Renal cortical epithelial cell (primary cell): ENCODE measurements at places on chromosomes 1 and 21.

- DNase-seq = peak; percentile 93
Measured at GRCh38 chr1:55310505-55310971, 95.4 kb upstream of the USP24 start.

DNA sequence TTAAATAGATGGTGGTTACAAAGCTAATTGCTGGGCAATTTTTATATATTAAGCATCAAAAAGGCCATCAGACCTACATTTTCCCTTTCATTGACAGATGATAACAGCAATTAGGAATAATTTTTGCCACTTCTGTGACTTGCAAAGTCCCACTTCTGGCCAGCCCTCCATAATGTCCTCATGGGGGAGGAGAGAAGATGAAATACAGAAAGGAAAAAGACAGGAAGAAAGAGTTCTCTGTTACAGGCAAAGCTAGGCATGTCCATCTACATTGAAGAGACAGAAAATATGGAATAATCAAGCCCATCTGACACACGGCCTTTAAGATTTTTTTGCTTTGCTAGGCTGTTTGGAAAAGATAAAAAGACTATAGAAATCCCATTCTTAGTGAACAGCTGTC is 108.0 kb downstream of the ENAH start:
- no peak for DNase-seq

DNA sequence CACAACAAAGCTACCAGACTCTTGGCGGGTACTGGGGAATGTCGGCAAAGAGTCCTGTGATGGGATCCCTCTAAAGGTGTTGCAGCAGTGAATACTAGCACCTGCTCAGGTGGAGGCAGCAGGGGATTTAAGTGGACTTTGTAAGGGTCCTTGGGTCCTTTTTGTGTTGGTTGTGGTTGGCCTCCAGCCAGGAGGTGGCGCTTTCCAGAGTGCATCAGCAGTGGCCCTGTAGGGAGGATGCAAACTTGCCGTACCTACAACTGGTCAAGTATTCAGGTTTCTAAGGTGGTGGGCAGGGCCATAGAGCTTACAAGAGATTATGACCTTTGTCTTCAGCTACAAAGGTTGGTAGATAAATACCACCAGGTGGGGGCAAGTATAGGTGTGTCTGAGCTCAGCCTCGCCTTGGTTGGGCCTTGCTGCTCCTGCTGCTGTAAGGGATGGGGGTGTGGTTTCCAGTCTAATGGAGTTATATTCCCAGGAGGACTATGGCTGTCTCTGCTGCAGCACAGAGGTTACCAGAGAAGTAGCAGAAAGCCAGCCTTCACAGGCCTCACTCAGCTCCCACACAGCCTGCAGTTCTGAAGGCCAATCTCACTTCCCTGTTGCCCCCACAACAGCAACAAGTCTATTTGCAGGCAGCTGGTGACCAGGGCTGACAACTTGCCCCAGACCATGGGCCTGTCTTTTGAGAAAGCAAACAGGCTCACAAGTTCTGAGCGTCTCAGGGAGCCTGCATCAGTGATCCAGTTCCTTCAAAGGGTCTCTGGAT is 7.3 kb downstream of the OR2M5 start:
- no peak for DNase-seq

- DNase-seq = no peak
Measured at GRCh38 chr1:110207831-110208230, 2.3 kb upstream of the KCNC4 start.

- no peak for DNase-seq
Measured at GRCh38 chr1:6188466-6188865, 8.3 kb upstream of the CHD5 start.

DNA sequence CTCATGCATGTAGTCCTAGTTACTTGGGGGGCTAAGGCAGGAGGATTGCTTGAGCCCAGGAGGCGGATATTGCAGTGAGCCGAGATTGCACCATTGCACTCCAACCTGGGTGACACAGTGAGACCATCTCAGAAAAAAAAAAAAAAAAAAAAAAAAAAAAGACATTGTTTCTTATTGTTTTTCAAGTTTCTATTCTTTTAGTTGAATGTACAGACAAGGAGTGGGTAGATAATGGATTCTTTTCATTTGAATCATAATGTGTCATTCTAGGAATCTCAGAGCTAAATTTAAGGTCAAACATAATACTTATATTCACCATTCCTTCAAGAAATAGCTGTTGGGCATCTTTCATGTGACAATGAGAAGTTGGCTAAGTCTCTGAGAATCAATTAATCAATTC is 157.0 kb upstream of the C21orf91 start:
- DNase-seq = no peak
